ENCODE measurements at places on chromosomes 7 and 10. TPM values are rescaled to one million over a fixed set of nuclear protein-coding genes. Genes with fewer than 3 reads are reported as not detected.

LHFPL3 gene
- not detected for total RNA-seq

PLXNA4 gene
- total RNA-seq = 14.0 TPM

DNA sequence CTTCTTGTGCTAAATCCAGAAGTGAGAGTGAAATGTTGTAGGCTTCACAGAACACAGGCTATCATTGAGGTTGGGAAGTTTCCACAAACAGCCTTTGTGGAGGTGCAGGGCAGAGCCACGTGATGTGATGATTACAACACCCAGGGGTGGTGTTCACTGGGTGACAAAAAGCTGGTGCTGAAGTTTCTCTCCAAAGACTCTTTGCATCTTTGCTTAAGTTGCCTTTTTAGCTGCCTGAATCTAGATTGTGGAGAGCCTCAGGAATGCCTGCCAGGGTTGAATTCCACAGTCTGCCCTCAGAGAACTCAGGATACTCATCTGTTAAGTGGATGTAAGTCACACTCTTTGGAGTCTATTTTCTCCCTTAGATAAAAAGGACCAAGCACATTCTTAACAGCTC lies 56.3 kb downstream of the PLXNA4 start:
- no peak for DNase-seq

DNA sequence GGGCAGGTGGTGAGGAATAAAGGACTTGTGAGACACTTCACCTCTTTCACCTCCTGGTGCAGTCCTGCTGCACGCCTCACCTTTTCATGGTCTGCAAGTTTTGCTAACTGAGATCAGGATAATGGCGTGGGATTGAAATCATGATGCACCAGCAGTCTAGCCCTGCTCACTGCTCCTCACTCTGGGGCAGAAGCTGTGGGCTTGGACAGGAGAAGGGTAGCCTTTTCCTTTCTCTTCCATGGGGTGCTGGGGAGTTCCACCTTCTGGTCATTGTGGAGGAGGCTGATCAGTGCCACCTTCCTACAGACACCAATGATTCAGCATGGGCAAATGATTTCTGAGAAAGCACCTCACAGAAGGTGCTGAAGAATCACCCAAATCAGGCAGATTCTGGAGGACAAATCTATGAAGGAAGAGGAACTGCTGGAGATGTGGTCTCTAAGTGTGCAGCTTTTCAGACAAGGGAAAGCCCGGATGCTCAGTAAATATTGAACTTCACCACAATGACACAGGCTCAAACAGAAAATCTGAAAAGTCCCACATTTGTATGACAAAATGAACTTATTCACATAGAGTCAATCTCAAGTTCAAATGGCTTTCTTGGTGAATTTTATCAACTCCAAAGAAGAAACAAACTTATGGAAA lies 19.7 kb downstream of the MBL2 start:
- no peak for DNase-seq

- DNase-seq = no peak
These were observed 23.1 kb upstream of the ITGA8 start for GRCh38 chr10:15742836-15743235.

GRCh38 chr7:129947701-129948100 lies 5.1 kb downstream of the UBE2H start:
- no peak for DNase-seq

- DNase-seq = no peak
These were observed 69.7 kb downstream of the CFAP46 start for GRCh38 chr10:132872658-132873057.

- peak; percentile 88 for DNase-seq
These were observed 936 bp downstream of the IGF2BP3 start for GRCh38 chr7:23469150-23469960.

- DNase-seq = no peak
These were observed 59.9 kb downstream of the ALOX5 start for GRCh38 chr10:45433716-45434469.

Data from vagina (tissue), 2 donors.